ENCODE measurements at places on chromosomes 2 and 18.

DNA sequence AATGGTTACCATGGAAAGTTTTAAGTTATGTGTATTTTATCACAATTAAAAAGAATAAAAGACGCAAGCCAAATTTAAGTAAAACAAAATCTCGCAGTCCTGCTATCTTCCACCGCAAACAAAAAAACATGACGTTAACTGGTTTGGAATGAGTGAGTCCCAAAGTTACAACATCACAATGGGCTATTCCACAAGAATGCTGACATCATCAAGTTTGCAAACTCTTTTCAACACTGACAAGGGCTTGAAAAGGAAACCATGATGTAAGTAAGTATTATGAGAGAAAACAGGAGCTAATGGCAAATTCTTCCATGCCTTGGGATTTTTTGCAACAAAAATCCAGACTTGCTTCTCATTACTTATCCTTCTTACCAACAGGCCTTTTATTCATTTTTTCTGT lies 31.1 kb downstream of the SIGLEC15 start:
- DNase-seq, result no peak

DNA sequence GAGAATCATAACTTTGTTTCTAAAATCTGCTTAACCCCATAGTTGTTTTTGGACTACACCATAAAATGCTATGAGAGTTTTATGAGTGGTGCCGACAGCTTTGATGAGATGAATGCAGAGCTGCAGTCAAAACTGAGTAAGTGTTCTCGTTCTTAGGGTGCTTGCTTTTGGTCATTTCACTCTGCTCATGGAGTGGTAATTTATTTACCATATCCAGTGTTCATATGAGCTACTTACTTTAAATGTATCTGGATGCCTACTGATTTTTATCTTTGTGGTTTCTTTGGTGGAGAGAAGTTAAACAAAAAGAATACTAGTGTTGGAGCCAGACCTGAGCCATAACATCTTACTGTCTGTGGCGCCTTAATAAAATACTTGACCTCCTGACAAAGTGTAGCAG lies 16.4 kb downstream of the NDC80 start:
- DNase-seq, result no peak

DNA sequence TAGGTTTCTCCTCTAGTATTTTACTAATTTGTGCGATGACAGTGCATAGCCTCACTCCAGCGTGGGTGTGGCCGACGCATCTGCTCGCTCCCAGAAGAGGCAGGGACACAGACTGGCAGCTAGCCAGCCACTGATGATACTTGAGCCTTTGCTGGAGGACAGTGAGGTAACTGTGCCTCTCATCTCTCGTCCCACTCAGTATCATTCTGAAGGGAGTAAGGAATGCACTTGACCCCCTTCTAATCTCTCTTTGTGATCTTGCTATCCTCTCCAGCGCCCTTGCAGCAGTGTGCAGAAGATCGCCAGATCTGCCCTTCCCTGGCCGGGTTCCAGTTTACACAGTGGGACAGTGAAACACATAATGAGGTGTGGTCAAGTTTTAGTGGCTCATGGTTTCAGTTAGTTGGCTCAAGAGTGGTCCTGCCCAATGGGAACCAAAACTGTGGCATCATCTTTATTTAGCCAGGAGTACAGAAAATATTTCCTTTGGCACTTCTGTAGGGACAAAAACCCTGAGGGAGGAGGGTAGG lies 17.5 kb downstream of the NCAPH start:
- DNase-seq, result no peak

GRCh38 chr2:27651056-27651455 lies 12.4 kb downstream of the SUPT7L start:
- DNase-seq, result no peak

GRCh38 chr18:64402636-64403035 lies 253.7 kb upstream of the LINC00305 start:
- DNase-seq, result no peak
